ENCODE measurements at places on chromosomes 11 and 22. TPM values are rescaled to one million over a fixed set of nuclear protein-coding genes. Genes with fewer than 3 reads are reported as not detected.

Gene SHANK3
- 17.8 TPM for polyA plus RNA-seq

DNA sequence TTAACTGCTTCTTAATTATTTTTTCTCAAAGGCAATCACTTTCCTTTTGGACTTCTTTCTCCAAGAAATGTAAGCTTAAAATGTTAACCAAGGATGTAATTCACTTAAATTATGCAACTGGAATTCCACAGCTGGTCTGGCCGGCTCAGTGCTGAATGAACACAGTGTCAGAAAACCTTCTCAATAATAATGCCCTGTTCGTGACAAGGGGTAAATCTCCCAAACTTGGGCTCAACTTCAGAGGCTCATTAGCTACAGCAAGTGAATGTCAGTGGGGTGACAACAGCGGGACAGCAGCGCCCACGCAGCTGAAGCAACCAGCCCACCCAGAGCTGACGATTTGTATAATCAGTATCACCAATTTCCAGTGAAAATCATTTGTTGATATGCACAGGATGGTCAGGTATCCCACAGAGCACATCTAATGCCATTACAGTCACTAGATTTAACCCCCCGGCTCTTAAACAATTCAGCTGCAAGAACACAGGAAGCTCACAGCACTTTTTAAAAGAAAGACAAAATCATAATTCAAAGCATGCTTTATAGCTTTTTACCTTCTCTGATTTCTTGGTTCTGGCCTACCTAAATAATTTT, 704.8 kb downstream of the DLG2 start:
- no peak for DNase-seq

DNA sequence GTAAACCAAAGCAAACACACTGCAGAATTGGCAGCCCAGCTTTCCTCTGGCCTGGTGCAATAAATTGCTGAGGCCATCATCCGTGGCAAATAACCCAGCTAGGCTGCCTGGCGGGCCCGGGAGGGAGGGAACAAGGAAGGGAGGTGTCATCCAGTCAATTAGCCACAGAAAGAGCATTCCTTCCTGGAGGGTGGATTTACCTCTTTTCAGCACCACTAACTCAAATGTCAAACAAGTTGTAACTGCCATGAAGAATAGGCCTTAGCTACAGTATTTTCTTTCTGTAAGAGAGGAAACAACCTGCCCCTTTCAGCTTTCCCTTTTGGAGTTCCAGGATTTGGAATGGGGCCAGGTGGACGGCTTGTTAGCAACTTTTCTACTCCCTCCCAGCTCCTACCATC, 163.8 kb upstream of the BDNF start:
- DNase-seq: no peak

GRCh38 chr22:24207264-24208011, 26.2 kb downstream of the SUSD2 start:
- DNase-seq: no peak

Gene PRG3
- polyA plus RNA-seq: 0.85 TPM

Gene ART1
- 7.2 TPM for polyA plus RNA-seq

DNA sequence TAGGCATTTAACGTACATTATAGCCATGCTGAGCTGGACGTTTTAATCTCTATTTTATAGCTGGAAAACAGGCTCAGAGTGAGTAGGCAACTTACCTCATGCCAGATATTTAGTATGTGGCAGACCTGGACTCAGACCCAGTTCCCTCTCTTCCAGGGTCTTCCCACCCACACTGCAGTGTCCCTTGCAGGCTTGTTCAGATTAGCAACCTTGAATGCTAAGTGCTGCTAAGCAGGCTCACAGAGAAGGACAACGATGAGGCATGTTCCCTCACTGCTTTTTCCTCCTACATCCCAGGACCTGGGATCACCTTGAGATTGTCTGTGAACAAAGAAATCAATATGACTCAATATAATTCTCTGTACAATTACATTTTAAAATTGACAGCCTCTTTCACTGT, 65.6 kb downstream of the NCAM1 start:
- no peak for DNase-seq

- DNase-seq: no peak
Measured at GRCh38 chr11:36441610-36442208, 68.4 kb downstream of the TRAF6 start.

- DNase-seq: no peak
Measured at GRCh38 chr11:66035653-66036333, 9.5 kb upstream of the CATSPER1 start.

GRCh38 chr11:19577391-19577975, 135.2 kb upstream of the NAV2 start:
- DNase-seq: no peak

DNA sequence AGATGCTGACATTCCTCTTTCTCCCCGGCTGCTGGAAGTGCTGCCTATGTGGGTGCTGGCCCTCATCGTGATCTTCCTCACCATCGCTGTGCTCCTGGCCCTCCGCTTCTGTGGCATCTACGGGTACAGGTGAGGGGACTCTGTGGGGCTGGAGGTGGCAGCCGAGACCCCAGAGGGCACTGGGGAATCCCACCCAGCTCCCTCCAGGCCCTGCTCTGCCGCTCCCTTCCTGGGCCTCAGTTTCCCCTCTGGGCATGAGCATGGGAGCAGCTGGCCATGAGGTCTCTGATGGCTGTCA, 21.8 kb downstream of the CSF2RB start:
- no peak for DNase-seq

- DNase-seq: no peak
Measured at GRCh38 chr11:64925536-64926436, 1.3 kb downstream of the PPP2R5B start.

DNA sequence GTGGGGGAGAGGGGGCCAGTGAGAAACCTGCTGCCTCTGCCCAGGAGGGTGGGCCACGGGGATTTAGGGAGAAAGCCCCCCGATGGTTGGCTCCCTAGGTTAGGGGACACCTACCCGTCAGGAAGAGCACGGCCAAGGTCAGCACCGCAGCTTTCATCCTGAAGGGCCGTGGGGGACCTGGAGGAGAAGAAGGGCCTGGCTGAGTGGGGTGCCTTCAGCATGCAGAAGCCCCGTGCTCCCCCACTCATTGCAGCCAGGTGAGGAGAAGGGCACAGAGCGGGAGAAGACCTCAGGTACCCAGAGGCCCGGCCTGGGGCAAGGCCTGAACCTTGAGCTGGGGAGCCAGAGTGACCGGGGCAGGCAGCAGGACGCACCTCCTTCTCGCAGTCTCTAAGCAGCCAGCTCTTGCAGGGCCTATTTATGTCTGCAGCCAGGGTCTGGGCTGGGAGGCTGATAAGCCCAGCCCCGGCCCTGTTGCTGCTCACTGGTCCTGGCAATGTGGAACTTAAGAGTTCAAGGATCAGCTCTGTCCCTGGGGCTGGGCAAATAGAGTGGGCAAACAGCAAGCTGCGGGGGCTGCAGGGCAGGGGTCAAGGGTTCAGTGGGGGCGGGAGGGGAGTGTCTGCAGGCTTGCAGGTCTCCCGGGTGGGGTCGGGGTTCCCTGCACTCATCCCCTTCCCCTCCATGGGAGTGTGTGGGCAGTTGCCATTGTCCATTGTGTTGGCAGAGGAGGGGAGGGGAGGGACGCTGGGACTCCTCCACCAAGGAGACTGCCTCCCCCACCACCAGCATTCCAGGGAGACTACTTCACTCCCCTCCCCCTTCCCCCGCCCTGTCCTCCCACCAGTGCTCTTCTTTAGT, at the start of gene APOA1:
TSS of gene APOA1 (minus strand) at position 392 of the 861 bp plus-strand sequence. CDS start at position 157, 235 bp downstream.
- no peak for DNase-seq

DNA sequence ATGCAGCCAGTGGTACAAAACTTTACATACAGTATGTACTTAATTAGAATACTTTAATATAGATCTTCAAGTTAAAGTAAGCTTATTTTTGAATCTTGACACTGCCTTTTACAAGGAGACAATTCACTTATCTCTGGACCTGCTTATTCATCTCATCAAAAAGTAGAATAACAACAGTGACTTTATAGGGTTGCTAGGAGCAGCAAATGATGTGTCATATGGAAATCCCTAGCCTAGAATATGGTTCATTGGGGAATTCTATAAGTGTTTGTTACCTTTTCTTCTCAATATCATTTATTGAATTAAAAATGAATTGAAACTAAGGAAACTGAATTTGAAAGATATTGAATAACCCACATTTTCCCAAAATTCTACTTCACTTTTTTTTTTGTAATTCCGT, 45.0 kb upstream of the FIBIN start:
- DNase-seq: no peak

Gene TMEM132A
- polyA plus RNA-seq: 36.0 TPM

Gene ATG2A
- polyA plus RNA-seq: 12.0 TPM

Gene INCENP
- 15.7 TPM for polyA plus RNA-seq

DNA sequence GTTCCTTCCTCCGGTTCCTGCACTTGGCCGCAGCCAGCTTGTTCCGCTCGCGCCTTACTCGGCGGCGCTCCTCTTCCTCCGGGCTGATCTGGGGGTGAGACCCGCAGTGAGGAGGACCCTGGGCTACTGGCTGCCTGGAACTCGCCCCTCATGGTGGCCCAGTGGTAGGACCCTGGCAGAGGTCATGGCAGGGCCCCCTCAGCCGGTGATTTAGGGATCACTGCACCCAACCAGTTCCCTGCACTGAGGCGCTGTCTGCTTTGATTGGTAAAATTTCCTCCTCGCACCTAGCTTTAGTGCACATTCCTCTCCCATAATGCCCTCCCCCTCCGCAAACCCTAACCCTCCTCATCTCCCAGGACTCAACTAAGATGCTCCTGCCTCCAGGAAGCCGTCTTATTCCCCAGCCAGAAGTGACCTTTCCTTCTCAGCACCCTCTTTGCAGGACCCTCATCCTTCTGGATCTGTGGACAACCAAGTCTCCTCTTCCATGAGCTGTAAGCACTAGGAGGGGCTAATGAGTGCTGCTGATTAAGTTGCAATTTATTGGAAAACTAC, 3.6 kb downstream of the CCDC85B start:
- DNase-seq: no peak

Gene RAPSN
- 93.1 TPM for polyA plus RNA-seq

GRCh38 chr11:73384125-73384441, 7.9 kb downstream of the RELT start:
- no peak for DNase-seq

DNA sequence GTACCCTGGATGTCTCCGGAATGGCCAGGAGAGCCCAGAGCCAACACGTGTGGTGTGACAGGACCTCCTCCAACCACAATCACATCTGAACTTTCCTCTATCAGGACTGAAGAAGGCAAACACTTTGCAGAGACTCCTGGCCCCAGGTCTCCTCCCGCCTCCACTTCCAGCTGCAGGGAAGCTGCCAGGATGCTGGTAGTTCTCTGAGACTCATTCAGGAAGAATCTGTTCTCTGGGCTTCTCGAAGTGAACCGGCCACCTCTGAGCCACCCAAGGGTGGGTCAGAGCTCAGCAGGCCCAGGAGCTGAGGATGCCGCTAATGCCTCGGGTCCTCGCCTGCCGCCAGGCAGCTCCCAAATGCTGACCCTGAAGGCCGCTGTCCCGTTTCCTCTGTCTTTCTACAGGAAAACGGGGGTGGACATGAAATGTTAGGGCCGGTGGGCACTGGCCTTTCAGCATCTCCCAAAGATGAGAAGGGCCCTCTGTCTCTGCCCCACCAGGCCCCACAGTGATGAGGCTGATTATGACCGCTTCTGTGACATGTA, 789.9 kb downstream of the BRD1 start:
- DNase-seq: no peak

Gene PSMC3
- polyA plus RNA-seq: 123 TPM

GRCh38 chr11:109658190-109658589, 236.2 kb downstream of the C11orf87 start:
- no peak for DNase-seq

All from forelimb muscle (tissue), 1 donor.